NCI-H2081 treated with DMSO at 0.1 percent for 48 hours (cell line): ENCODE measurements at places on chromosomes 16 and 17.
A peak's percentile ranks its signal among the peaks of the same experiment; 100 is the strongest.

- no peak for DNase-seq
These were observed 10.7 kb upstream of the PRPF8 start for GRCh38 chr17:1695365-1695764.

DNA sequence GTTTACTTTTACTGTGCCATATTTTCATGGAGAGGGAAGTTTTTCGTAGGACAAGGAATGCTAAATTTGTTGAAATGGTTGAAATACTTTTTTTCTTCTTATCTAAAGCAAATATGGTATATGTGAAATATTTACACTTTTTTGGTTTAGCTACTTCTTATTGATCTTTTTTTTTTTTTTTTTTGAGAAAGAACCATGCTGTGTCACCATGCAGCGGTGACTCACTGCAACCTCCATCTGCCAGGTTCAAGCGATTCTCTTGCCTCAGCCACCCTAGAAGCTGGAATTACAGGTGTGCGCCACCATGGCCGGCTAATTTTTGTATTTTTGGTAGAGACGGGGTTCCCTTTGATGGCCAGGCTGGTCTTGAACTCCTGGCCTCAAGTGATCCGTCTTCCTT, 100.5 kb downstream of the FTO start:
- no peak for DNase-seq

DNA sequence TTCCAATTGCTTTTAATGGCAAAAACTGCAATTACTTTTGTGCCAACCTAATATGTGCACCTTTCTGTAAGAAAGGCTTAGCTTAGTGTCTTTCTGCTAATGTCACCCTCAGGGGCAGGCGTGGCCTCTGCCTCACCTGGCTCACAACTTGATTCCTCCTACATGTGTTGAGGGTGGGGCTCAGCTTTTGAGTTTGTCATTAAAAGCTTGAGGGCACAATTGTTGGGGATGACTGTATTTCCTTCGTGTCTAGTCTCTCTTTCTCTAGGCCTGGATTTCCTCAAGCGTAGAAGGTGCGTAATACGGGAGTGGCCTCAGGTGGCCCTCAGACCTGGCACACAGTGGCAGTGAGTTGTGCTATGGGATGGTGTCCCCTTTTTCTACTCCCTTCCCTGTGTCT, 94.4 kb downstream of the CLEC16A start:
- no peak for DNase-seq

- DNase-seq = no peak
These were observed 53.6 kb downstream of the WNT3 start for GRCh38 chr17:46764709-46765401.

GRCh38 chr16:4316864-4317531, 1.1 kb downstream of the GLIS2 start:
- DNase-seq = no peak

- DNase-seq = no peak
These were observed 6.7 kb upstream of the GAST start for GRCh38 chr17:41705271-41705991.

- no peak for DNase-seq
These were observed 110.4 kb upstream of the HAS3 start for GRCh38 chr16:68995011-68995504.

DNA sequence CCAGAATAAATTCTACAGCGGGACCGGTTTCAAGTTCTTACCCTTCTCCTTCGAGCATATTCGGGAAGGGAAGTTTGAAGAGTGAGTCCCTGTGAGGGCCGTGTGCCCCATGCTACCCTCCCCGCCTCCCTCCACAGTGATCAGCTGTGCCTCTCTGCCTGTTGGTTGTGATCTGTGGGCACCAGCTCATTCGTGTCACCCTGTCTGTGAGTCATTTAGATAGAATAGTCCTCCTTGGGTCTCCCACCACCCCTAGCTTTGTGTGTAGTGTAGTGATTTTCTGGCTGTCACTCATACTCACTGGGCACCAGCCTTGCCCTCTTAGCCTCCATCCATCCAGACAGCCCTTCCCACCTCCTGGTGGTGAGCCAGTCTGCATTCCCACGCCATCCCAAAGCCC, 15.0 kb upstream of the NAGLU start:
- no peak for DNase-seq

GRCh38 chr17:78472035-78472905, 93.8 kb downstream of the PGS1 start:
- no peak for DNase-seq

GRCh38 chr16:580946-581498, 8.8 kb upstream of the RAB40C start:
- no peak for DNase-seq

GRCh38 chr17:68491381-68492231, 20.6 kb upstream of the PRKAR1A start:
- no peak for DNase-seq

- no peak for DNase-seq
These were observed 31.9 kb downstream of the REXO5 start for GRCh38 chr16:20838240-20838639.

DNA sequence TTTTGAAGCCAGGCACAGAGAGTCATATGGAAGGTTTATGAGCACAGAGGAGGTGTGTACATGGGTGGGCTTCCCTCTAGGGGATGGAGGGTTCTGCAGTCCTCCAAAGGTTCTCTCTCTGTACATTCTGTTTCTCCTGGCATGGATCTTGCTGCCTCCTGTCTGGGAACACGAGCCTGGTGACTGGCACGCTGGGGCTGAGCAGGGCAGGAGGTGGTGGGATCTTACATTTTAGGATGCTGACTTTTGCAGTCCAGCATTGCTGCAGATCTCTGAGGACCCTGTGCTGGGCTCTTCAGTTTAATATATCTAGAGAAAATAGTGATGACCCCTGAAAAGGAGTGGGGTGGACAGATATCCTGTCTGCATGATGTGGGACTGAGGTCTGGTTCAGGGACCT, 23.0 kb downstream of the FOXL1 start:
- DNase-seq = no peak

GRCh38 chr17:50348522-50349242, 2.8 kb downstream of the XYLT2 start:
- no peak for DNase-seq

GRCh38 chr16:14308368-14308723, 237.2 kb downstream of the MRTFB start:
- DNase-seq = no peak

DNA sequence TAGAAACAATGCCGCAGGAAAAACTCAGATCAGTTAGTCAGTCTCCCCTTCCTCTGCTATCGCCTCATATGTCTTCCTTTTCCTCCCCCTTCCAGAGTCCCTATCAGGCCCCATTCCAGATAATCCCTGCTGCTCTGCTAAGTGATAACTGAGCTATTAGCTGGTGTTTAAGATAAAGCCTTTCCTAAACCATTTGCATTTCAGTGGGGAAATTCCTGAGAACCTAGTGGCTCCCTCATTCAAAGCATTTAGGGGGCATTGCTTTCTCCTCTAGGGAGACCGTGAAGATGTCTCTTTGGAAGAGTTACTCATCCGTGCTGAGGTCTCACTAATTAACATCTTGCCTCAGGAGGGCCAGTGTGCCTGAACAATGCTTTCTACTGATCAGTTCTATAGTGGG, 401.6 kb downstream of the NPIPA7 start:
- DNase-seq = no peak

DNA sequence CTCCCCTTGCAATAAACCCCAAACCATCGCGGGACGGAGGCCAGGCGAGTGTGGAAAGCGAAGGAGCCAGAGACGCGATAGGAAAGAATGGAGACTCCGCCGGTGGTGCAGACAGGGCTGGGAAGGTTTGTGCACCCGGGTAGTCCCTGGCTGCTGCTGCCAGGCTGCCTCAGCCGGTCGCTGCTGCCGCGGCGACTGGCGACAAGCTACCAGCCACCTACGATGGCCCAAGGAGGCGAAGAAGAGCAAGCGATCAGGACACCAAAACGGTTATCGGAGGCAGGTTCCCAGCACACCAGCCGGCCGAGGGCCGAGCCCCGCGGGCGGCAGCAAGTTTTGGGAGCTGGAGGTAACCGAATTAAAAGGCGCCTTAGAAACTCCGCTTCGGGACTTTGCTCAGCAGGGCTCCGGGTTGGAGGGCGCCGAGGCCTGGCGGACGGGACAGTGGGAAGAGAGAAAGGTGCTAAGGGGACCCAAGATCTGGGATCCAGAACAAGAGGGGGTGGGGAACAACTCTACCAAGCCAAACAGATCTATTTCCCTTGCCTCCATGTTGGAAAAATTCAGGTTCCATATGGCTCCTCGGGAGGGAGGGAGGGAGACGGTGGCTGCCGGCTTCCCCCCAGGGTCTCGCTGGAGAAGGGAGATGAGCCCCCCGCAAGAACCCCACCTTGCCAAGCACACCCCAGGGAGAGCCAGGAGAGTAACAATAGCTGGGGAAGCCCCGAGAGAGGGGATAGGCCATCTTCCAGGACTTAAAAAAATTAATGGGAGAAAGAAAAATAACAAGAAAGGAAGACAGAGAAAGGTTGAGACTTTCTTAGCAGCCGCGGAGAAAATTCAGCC, 9.7 kb upstream of the HOXB2 start:
- DNase-seq = no peak

GRCh38 chr16:51876601-51876875, 670.4 kb downstream of the TOX3 start:
- DNase-seq = no peak

GRCh38 chr17:80745183-80745582, 200.5 kb downstream of the RPTOR start:
- no peak for DNase-seq

- no peak for DNase-seq
These were observed 1.7 kb upstream of the MPO start for GRCh38 chr17:58282442-58282841.

GRCh38 chr17:37447641-37448040, 41.0 kb downstream of the TADA2A start:
- DNase-seq = no peak

DNA sequence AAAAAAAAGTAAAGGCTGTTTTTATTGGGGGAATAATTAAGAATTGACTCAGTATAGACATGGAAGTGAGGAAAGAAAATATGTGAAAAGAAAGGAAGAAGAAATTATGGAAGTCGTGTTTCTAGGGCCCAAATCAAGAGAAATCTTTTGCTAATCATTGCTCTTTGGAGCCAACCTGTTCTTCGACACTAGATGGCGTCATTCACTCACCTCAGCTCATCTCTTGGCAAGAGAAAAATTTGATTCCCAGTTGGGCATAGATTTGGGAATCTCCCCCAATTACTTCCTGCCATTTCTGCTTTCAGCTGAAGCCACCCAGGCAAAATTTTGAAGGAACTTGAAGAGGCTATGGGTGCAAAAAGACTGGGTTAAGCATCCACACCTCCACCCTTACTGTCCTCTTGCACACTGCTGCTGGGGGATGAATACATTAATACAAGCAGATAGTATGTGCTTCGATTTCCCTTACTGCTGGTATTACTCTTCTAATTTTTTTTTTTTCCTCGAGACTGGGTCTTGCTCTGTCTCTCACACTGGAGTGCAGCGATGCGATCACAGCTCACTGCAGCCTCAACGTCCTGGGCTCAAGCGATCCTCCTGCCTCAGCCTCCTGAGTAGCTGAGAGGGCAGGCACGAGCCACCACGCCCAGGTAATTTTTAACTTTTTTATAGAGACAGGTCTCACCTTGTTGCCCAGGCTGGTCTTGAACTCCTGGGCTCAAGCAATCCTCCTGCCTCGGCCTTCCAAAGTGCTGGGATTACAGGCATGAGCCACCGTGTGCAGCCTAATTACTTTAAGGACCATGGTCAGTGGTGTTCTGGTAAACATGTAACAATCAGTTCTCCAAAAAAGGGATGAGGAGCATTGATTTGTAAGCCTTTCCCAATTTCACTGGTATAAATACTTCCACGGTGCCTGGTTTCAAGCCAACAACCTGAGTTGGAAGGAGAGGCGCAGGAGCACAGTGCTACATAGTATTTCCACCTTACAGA, 13.5 kb downstream of the PSMD7 start:
- DNase-seq = peak; percentile 16

DNA sequence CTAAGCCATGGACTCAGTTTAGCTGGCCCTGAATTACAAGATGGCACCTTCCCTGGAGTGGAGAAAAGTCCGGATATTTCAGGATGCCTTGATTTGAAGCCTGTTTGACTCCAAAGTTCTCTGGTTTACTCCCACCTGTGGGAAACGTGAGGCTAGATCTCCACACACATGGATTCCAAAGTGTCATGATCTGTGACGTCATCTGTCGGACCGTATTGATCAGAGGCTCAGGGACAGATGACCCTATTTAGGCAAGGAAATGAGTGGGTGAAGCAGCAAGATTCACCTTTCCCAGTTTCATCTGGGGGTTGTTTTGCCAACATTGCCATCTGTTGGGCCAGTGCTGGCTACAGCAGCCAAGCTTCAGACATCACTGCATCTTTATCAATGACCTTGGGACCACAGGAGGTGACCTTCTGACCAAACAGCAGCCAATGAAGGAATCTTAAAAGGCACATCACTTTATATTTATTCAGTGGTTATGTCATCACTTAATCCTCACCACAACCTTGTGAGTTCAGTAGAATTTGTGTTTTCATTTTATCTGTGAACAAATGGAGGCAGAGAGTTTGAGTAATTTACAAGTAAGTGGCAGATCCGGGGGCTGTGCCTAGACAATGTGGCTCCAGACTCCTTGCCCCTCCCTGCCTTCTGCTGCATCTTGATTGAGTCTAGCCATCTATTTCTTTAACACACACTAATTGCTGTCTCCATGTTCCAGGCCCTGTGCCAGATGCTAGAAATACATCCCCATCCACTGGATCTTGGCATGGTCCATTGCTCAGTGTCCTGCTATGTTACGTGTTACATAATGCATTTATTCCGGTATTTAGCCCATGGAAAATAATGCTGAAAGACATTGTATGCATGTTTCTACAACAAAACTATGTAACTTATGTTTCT, 1.5 kb upstream of the CDH13 start:
- no peak for DNase-seq

GRCh38 chr16:17211797-17212196, 259.0 kb downstream of the XYLT1 start:
- no peak for DNase-seq

DNA sequence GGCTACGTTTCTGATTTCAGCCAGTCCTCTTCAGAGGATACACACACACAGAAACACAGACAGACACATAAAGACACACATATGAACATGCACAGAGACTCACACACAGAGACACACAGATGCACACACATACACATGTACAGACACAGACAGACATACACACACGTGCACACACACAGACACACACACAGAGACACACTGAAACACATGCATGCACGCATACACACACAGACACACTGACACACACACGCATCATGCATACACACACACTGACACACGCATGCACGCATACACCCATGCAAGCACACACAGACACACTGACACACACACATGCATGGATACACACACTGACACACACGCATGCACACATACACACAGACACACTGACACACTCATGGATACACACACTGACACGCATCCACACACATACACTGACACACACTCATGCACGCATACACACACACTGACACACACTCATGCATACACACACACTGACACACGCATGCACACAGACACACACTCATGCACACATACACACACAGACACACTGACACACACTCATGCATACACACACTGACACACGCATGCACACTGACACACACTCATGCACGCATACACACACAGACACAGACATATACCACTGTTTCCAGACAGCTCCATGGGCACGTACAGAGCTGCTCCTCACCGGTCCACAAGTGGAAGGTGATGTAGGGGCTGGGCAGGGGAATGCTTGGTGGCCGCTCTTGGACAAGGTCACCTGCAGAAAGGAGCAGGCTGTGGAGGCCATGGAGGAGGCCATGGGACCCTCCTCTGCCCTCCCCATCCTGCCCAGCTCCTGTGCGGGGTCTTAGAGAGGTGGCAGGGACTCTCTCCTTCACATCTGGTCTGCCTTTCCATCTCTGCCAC, 30.1 kb upstream of the MFSD6L start:
- no peak for DNase-seq

- no peak for DNase-seq
These were observed 77.5 kb upstream of the MSI2 start for GRCh38 chr17:57178839-57179238.
